Thoracic aorta endothelial cell (primary cell): ENCODE measurements at places on chromosomes 5 and 9. TPM values are rescaled to one million over a fixed set of nuclear protein-coding genes. Genes with fewer than 3 reads are reported as not detected.

TMEM250 gene
- 37.8 and 47.4 TPM in 2 replicates for total RNA-seq

GMCL2 gene
- total RNA-seq: not detected in 2 replicates

PDLIM4 gene
- 33.4 and 87.9 TPM in 2 replicates for total RNA-seq

SIMC1 gene
- 12.2 and 12.4 TPM in 2 replicates for total RNA-seq

S100Z gene
- not detected in 2 replicates for total RNA-seq

TIMD4 gene
- not detected in 2 replicates for total RNA-seq

SYK gene
- not detected in 2 replicates for total RNA-seq

CDO1 gene
- 1.5 and 3.5 TPM in 2 replicates for total RNA-seq

RASGRF2 gene
- total RNA-seq: 14.4 and 28.9 TPM in 2 replicates

IL9 gene
- not detected in 2 replicates for total RNA-seq

ANAPC2 gene
- total RNA-seq: 28.2 and 31.2 TPM in 2 replicates

PPIC gene
- total RNA-seq: 26.3 and 33.9 TPM in 2 replicates

TPM2 gene
- 122 and 178 TPM in 2 replicates for total RNA-seq

SPACA9 gene
- 2.0 TPM in 2 replicates for total RNA-seq

NEURL1B gene
- total RNA-seq: 0.40 and 0.93 TPM in 2 replicates

BAAT gene
- under 0.01 and 0.07 TPM in 2 replicates for total RNA-seq

ADRA1B gene
- 0.07 and 0.13 TPM in 2 replicates for total RNA-seq

CYLC2 gene
- total RNA-seq: not detected in 2 replicates

MEGF10 gene
- total RNA-seq: 0.14 and 0.93 TPM in 2 replicates

LCN1 gene
- total RNA-seq: not detected in 2 replicates

ITGA2 gene
- 178 and 213 TPM in 2 replicates for total RNA-seq

LCN12 gene
- total RNA-seq: not detected in 2 replicates

PCDHGA2 gene
- 1.1 and 1.2 TPM in 2 replicates for total RNA-seq

KIF2A gene
- total RNA-seq: 131 and 151 TPM in 2 replicates

SPATA9 gene
- not detected in 2 replicates for total RNA-seq

PCAT7 gene
- total RNA-seq: 0.07 TPM in 1 of 2 replicates, not detected in the other

SV2C gene
- not detected in 2 replicates for total RNA-seq

SPATA31E1 gene
- not detected in 2 replicates for total RNA-seq

CCDC192 gene
- total RNA-seq: not detected in 2 replicates

RNF145 gene
- 45.2 and 53.2 TPM in 2 replicates for total RNA-seq

C1QTNF2 gene
- total RNA-seq: not detected in 2 replicates

APBA1 gene
- 9.4 and 12.1 TPM in 2 replicates for total RNA-seq

SPINK13 gene
- total RNA-seq: not detected in 2 replicates

LVRN gene
- 0.07 and 0.13 TPM in 2 replicates for total RNA-seq

LNPEP gene
- total RNA-seq: 53.3 and 62.1 TPM in 2 replicates

PRR7 gene
- total RNA-seq: 8.9 and 11.9 TPM in 2 replicates

CMBL gene
- total RNA-seq: 9.0 and 11.6 TPM in 2 replicates

DMRT3 gene
- not detected in 2 replicates for total RNA-seq
